ENCODE measurements at places on chromosomes 12 and 14.

DNA sequence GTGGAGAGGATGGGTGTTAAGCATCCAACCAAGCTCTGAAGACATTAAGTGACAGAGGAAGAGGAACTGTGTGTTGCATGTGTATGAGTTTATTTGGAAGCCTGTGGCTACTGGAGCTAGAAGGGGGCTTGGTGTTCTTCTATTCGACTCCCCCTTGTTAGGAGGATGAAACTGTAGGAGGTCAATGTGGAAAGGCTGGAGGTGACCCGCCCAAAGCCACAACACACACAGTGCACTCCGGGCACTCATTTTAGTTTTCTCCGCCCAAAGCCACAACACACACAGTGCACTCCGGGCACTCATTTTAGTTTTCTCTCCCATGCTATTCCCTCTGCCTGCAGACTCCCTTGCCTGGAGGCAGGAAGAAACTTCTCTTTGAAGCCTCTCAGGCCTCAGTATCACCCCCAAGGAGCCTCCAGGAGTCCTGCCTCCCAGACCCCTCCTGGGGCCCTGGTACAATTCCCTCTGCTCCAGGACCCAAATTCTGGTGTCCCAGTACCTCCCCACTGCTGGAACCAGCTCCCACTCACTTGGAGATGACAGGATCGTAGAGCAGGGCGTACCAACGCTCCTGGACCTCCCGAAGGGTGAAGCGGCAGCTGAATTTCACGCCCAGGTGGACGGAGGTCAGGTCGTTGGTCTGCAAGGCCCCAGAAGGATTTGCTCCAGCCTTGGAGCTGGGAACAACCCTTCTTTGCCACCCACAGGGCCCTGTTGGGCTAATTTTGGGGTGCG lies 3.8 kb downstream of the MCRS1 start:
- DNase-seq: no peak

- DNase-seq: no peak
Measured at GRCh38 chr12:46401662-46402061, 29.1 kb upstream of the SLC38A2 start.

- DNase-seq: no peak
Measured at GRCh38 chr12:90076851-90077319, 368.2 kb upstream of the ATP2B1 start.

DNA sequence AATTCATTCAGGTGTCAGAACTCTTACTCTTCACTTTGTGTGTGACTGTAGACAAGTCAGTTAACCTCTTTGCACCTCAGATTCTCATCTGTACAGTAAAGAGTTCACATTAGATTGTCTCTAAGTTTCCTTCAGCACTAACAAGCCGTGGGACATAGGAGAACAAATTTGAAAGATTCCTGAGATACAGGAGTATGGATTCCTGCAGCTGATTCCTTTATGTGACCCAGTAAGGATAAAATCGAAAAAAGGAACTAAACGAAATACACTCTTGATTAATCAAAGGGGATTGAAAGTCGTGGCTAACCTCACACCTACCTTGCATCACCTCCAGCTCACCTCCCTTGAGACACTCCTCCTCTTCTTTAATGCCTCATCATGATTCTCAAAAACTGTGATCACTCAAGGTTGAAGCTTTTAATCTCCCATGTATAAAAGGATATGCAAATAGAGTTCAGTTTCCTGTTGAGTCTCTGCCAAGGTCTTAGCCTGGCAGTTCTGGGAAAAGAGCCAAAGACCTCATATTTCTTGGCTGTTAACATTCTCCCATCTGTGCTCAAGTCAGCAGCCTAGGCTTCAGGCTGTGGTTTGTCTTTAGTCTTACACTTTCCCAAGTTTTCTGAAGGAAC lies 156.6 kb downstream of the DAD1 start:
- DNase-seq: peak; percentile 51

DNA sequence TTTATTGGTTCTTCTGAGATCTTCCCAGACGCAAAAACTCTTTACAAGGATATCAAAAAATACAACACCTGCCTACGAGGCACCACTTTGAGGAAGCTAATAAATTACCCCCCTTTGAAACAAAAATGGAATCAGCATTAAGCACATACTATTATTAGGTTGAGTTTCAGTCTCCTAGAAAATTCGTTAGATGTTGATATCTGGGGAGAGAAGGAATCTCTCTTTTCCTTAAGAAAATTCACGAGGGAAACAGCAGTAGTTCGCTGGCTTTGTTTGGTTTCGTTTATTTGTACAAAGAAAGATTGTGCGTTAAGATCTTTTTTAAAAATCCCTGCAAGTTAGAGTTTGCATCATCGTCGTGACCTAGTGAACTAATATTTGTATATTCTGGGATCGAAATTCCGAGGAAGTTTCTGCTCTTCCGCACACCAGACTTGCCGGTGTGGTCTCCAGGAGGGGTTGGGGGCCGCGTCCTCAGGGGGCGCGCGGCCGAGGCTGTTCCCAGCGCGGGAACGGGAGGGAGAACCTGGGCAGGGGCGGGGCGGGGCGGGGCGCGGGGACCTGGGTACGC lies 12.1 kb downstream of the NKX2-1 start:
- DNase-seq: no peak

Measured in head of caudate nucleus (tissue), 42 donors.